ENCODE measurements at places on chromosomes 2 and 18.
A peak's percentile ranks its signal among the peaks of the same experiment; 100 is the strongest.

DNA sequence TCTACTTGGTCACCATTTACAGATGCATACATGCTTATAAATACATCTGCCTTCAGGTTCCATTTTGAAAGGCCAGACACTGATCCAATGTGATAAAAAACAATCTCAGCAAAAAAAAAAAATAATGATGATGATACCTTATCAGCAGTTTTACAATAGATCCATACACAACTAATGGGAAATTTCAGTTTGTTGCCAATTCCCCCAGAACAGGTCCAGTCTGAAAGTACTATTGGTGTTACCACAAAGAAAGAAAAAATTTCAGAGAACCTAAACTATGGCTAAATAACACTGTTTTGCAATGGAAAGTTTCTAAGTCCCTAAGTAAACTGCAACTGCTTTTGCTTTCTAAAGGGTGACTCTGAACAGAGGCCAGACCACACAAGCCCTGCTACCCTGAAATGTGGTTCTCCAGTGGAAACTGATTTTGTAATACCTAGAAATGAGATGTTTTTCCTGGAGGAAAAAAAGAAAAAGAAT lies 54.1 kb downstream of the LPIN2 start:
- no peak for DNase-seq

- peak; percentile 14 for DNase-seq
Observed at GRCh38 chr18:79697178-79697577, 17.6 kb downstream of the CTDP1 start.

- peak; percentile 37 for DNase-seq
Observed at GRCh38 chr2:44245083-44245861, 30.0 kb upstream of the SLC3A1 start.

GRCh38 chr2:55712477-55713060 lies 18.9 kb upstream of the PNPT1 start:
- no peak for DNase-seq

GRCh38 chr2:42793334-42794270 lies 1.2 kb upstream of the HAAO start:
- peak; percentile 71 for DNase-seq

DNA sequence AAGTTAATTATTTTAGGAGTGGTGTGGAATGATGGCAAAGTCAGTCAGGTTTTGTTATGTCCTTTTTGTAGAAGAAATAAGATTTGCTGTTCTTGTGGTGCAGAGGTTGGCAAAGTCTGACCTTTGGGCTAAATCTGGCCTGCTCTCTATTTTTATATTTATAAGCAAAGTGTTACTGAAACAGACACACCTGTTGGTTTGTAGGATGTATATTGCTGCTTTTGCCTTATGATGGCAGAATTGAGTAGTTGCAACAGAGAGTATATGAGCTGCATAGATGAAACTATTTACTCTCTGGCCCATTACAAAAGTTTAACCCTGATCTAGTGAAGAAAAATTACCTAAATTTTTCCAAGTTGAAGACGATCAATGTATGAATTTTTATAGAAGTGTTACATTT lies 34.1 kb upstream of the KCNJ13 start:
- no peak for DNase-seq

- no peak for DNase-seq
Observed at GRCh38 chr2:15913146-15913545, 27.2 kb upstream of the MYCN start.

- no peak for DNase-seq
Observed at GRCh38 chr2:188378371-188378950, 86.8 kb downstream of the GULP1 start.

- no peak for DNase-seq
Observed at GRCh38 chr2:185990861-185991525, 252.4 kb downstream of the FSIP2 start.

GRCh38 chr2:16006537-16007166 lies 66.3 kb downstream of the MYCN start:
- DNase-seq, result no peak

Data from osteoblast (primary cell).